Activated CD8-positive, alpha-beta memory T cell treated with anti-CD3 and anti-CD28 coated beads for 4 hours (primary cell): ENCODE measurements at places on chromosomes 1 and 21.

DNA sequence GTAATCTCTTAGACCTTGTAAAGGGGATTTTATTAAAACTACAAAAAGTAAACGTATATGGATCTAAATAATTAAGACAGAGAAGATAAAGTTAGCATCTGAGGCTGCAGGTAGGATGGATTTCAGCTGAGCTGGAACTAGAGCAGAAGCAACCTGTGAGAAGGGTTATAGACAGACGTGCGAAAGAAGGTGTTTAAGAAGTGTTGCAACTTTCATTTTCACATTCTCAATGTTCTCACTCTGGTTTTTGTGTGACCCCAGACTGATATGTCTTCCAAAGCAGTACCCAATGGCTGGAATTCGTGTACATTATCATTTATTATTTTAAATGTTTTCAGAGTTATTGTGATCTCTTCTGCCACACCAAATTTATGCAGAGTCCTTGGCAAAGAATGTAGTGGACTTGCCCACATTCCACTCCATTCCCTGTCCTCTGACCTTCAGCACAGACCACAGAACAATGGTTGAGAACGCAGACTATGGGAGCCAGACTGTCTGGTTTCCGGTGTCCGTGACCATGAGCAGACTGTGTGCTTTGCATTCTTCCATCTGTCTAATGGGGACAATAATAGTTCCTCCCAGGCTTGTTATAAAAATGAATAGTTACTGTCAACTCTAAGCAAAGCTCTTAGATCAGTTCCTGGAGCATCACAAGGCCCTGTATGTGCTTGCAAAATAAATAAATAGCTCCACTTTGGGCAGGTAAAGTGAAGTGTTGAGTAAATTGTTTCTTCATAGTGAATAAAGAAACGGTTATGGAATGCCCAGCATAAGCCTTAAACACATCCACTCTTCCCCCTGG is 140.6 kb upstream of the SAMSN1 start:
- DNase-seq: no peak

DNA sequence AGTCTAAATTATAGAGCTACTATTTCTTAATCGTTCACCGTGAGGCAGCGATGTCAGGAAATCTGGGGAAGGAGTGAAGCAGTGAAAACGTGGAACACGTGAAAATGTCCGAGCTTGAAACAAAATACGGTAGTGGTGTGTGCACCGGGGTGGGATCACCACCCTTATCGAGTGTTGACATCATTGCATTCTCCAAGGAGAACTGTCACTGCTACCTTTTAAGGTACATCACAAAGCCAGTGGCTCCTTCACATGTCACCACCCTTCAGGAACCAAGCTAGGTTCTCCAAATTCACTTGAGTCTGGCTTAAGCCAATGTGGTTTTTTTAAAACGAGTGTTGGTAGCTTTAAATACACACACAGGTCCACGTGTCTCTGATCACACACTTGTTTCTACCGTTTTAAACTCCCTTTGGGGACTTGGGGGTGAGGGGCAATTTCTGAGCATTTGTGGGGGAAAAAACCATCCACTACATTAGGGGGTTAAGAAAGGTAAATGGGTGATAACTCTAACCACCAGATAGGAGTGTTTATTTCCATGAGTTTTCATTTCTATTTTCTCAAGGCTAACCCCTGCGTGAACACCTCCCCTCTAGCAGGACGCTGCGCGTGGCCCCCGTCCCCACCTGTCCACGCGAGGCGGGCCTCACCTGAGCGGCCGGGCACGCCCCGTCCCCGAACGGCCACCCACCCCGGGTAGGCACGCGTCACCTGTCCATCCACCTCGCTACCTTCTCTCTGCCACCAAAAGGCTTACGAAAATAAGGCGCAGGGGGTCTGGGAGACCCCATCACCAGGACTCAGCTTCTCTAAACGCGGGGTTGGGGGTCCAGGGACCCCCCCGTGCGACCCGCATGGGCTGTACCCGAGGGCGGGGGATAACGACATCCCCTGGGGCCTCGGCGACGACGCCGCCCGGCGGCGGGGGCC is 978 bp downstream of the PRDM15 start:
- no peak for DNase-seq

GRCh38 chr1:114979278-114979891 is 50.2 kb upstream of the TSHB start:
- DNase-seq: peak; percentile 47

DNA sequence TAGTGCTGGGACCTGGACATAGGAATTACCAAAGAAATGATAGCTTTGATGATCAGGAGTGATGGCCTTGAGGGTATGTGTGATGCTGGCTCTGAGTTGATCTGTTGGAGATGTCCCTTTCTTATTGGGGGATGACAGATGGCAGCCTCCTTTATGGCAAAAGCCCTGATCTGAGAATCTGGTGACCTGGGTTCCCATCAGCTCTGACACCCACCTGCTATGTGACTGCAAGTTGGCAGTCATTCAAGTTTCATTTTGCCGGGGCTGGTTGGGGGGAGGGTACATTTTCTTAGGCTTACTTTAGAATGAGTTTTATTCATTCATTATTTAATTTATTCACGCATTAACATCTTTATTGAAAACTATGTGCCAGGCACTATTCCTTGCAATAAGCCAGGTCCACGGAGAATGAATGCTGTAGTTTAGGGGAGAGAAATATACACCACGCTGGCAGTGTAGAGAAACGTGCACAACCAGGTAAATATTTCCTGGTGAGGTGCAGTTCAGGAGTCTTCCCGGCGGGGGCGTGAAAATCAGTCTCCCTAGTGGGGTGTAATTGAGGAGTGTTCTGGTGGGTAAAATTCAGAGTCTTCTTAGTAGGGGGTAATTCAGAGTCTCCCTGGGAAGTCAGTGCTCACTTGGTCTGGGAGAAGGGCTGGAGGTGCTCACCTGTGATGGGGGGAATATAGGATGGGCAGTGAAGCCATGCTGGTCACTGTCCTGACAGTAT is 401.3 kb downstream of the CAMTA1 start:
- no peak for DNase-seq

GRCh38 chr21:44519346-44520325 is 20.4 kb downstream of the KRTAP10-1 start:
- DNase-seq: no peak

GRCh38 chr1:66271216-66271903 is 262.6 kb upstream of the SGIP1 start:
- DNase-seq: no peak

GRCh38 chr1:168509875-168510791 is 33.7 kb downstream of the XCL2 start:
- DNase-seq: no peak

DNA sequence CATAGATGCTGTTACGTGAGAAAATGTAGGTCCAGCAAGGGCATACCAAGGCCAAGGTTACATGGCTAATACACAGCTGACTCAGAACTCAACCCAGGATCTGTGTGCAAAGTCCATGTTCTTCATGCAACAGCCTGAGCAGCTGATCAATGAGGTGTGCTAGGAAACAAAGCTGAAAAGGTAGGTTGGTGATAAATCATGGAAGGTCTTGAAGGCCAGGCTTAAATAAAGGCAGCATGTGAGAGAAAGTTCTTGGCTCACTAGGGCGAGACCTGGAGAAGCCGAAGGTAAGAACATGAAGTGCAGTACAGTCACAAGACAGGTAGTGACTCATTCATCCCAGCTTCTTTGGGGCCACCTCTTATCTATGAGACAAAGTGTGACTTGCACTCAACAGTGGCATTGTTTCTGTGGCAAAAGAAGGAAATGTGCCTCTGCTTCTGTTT is 33.4 kb downstream of the TLR5 start:
- DNase-seq: no peak

DNA sequence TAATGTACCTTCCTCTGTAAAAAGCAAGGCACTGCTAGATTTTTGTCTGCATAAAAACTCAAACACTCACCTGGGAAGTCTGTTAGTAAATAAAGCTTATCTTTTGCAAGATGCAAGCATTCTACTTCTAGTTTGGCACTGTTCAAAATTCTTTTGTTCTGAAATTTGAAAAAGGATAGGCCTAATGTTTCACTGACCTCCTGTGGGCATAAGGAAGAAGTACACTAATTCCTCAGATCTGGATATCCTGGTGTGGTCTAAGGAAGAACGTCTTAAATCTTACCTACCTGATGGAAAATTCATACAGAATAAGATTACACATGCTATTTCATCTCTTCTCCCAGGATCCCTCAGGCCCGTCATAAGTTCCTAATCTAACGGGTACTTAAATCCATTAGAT is 93.5 kb upstream of the CAMK1G start:
- no peak for DNase-seq

DNA sequence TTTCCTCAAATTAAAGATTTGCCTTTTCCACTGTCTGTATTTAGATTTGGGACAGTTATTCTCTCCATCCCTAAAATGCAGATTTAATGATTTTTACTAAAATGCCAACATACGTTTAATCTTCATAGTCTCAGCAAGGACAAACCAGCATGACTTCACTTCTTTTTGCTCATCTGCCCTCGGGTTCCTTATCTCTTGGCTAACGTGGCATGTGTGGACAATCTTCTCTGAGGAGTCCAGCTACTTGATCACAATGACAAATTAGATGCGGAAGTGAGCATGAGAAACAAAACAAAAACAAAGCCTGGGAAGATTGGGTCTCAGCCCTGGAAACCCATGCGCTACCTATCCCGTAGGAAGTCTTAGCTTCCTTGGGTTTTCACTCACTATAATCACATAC is 1.0 kb downstream of the MRAP start:
- DNase-seq: no peak

GRCh38 chr1:75992312-75992711 is 60.1 kb upstream of the ASB17 start:
- no peak for DNase-seq

- no peak for DNase-seq
These were observed 28.5 kb upstream of the CAMK1G start for GRCh38 chr1:209554761-209555611.

DNA sequence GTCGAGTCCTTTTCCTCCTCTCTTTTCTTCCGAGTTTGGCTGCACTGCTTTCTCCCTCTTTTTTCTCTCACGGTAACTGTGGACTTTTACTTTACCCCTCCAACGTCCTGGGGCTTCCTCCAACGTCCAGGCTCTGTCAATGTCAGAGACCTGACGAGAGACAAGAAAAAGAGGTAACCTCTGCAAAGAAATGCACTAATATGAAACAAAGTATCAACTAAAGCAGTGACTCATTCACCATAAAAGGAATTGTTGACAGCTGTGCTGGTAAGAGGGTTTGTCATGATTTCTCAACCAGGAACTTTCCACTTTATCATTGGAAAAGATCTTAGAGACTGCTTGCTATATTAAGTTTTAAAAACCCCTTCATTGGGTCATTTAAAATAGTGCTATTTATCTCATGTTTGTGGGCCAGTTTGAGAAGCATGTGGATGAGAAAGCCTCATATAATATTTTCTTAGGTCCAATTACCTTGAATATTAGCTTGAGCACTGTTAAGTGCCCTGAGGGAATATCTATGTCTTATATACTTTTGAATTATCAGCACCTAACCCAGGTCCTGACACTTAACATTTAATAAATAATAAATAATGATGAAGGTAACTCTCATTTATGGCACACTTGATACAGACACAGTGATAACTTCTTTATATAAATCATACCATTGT is at the start of gene GBP2:
TSS of gene GBP2 (minus strand) at position 202 of the 668 bp plus-strand sequence. CDS start 4,148 bp downstream, outside the sequence.
- DNase-seq: no peak

DNA sequence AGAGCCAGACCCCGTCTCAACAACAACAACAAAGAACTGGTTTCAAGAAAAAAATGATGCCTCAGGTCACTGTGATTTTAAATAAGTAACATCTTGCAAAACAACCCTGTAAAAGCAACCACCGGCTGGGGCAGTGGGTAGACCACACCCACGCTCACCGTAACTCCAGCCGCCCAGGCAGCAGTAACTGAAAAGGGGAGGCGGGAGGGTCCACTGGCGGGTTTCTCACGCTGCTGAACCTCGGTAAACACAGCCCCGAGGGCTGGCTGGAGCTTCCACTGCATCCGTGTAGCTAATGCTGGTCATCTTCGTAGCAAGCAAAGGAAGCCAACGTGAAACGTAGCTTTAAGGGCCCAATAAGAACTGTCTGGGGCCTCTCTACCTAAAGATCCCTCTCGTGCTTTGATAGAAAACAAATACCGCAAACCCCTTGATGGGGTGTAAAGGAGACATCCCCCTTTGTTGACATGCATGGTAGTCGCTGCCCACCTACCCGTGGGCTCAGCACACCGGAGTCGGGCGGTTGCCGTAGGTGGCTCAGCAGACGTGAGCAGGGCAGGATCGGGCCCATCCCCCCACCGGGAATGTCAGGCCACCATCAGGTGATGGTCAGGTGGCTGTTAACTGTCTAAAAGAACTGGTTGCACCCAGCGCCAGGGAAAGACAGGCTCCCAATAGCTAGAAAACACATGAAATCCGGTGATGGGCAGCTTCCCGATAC is 4.2 kb downstream of the C1orf159 start:
- no peak for DNase-seq

- DNase-seq: no peak
These were observed 20.4 kb downstream of the ZNF362 start for GRCh38 chr1:33276573-33277298.

GRCh38 chr21:21018821-21019220 is 20.6 kb downstream of the NCAM2 start:
- no peak for DNase-seq

DNA sequence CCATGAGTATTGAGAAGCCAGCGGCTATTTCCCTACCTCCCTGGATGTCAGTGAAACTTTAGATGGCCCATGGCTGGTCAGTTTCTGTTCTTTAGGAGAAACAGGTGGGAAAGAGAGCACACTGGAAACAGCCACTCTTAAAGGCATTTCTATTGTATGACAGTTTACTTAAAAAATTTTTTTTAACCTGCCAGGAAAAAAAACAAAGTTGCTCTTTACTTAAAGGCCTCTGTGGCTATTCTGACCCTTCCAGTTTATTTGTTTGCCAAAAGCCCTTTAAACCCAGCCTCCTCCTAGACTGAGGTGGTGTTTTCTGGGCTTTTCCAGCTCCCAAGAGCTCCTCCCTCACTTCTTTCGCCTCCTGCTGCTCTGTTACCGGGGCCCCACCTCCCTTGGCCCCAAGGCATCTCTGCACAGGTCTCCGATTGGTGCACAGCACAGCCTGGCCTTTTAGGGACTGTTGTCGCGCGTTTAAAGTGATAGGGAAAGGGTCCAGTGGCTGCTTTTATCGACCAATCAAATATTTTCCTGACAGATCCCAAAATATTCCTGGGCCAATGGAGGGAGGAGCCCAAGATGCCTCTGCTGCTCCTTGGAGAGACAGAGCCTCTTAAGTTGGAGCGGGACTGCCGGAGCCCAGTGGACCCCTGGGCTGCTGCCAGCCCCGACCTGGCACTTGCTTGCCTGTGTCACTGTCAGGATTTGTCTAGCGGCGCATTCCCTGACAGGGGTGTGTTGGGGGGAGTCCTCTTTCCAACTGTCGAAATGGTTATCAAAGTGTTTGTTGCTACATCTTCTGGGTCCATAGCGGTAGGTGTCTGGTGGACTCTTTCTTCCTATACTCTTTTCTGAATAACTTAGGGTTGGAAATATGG is at the start of gene SH3BGR:
TSS of gene SH3BGR (plus strand) at position 639 of the 875 bp plus-strand sequence. CDS start at position 766, 127 bp downstream.
- DNase-seq: no peak
